Osteoblast (primary cell): ENCODE measurements at places on chromosomes 12 and 14. TPM values are rescaled to one million over a fixed set of nuclear protein-coding genes. Genes with fewer than 3 reads are reported as not detected.

Gene C1RL
- total RNA-seq: 63.7 and 67.5 TPM in 2 replicates

Gene NEK9
- total RNA-seq: 42.7 and 44.5 TPM in 2 replicates

Gene CPM
- 1.8 and 3.6 TPM in 2 replicates for total RNA-seq

Gene CLEC4D
- total RNA-seq: not detected in 2 replicates

Gene AKT1
- 156 and 188 TPM in 2 replicates for total RNA-seq

Gene IGF1
- 0.72 and 0.88 TPM in 2 replicates for total RNA-seq

Gene RGS6
- not detected in 2 replicates for total RNA-seq

Gene MANSC4
- not detected in 2 replicates for total RNA-seq

Gene GALNT9
- 0.36 and 1.2 TPM in 2 replicates for total RNA-seq

Gene CDH24
- 3.3 and 3.5 TPM in 2 replicates for total RNA-seq

Gene ZNF664
- total RNA-seq: 95.2 and 114 TPM in 2 replicates

DNA sequence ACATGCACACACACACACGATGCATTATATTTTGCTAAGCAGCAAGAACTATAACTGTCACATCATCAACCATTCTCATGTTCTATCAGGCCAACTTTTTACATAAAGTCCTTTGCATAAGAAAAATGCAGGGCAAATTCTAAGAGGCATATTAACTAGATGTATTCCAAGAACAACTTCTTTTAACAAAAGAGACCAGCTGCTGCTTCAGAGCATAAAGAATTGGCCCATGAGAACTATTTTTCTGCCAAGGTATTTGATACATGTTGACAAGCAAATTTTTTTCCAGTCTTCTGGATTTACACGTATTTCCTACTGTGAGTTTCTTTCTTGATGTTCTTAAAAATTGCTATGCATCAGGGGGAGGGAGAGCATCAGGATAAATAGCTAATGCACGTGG, 27.2 kb downstream of the GLT8D2 start:
- DNase-seq: no peak

DNA sequence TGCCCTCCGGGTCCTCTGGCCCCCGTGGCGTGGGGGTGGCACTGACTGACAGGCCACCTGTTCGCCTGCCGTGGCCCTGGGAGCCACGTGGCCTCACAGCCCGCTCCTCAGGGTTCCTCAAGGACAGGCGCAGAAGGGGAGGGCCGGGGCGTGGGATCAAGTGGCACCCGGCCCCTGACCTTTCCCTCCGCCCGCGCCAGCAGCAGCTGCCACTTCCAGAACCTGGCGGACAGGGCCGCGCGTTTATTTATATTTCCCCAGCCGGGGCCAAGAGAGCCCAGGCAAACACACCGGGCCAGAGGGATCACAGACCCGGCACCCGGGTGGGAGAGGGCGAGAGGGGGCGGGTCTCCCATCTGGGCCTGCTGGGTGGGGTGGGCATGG, 92.6 kb downstream of the RFLNA start:
- no peak for DNase-seq

- DNase-seq: no peak
These were observed 69.2 kb upstream of the RGS6 start for GRCh38 chr14:71863049-71863448.

GRCh38 chr12:89344862-89345202, 7.5 kb downstream of the DUSP6 start:
- DNase-seq: no peak

DNA sequence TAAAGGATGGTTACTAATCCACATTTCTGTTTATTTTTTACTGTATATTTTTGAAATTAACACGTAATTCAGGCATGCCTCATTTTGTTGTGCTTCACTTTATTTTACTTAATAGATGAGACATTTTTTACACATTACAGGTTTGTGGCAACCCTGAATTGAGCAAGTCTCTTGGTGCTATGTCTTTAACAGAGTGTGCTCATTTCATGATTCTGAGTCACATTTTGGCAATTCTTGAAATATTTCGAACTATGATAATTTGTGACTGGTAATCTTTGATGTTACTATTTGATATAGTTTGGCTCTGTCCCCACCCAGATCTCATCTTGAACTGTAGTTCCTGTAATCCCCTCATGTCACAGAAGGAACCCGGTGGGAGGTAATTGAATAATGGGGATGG, 1120.5 kb upstream of the FLRT2 start:
- peak; percentile 53 for DNase-seq

GRCh38 chr12:26938701-26939062, 412 bp downstream of the FGFR1OP2 start:
- DNase-seq: peak; percentile 44

- DNase-seq: no peak
These were observed 34.2 kb downstream of the ABCC9 start for GRCh38 chr12:21906919-21907493.

- DNase-seq: no peak
These were observed 103.2 kb upstream of the DAAM1 start for GRCh38 chr14:59085207-59085739.

DNA sequence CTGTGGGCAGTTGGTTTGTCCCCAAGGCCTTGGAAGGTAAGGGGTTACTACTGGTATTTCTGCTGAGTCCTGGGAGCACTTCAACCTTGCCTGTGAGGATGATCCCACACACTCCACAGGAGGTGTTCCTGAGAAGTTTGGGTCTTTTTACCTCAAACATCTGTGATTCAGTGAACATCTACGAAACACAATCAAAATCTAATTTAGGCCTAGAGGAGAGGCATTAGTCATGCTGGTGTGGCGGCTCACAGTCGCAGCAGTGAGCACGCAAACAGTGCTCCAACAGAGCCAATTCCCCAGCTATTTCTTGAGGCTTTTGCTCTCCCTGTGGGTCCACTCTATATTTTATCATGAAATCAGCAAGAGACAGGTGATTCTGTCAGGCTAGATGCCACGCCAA, 107.6 kb downstream of the APAF1 start:
- peak; percentile 75 for DNase-seq

GRCh38 chr12:104944252-104944651, 13.8 kb downstream of the SLC41A2 start:
- no peak for DNase-seq

GRCh38 chr12:120822832-120823503, 81.2 kb downstream of the SPPL3 start:
- DNase-seq: no peak

DNA sequence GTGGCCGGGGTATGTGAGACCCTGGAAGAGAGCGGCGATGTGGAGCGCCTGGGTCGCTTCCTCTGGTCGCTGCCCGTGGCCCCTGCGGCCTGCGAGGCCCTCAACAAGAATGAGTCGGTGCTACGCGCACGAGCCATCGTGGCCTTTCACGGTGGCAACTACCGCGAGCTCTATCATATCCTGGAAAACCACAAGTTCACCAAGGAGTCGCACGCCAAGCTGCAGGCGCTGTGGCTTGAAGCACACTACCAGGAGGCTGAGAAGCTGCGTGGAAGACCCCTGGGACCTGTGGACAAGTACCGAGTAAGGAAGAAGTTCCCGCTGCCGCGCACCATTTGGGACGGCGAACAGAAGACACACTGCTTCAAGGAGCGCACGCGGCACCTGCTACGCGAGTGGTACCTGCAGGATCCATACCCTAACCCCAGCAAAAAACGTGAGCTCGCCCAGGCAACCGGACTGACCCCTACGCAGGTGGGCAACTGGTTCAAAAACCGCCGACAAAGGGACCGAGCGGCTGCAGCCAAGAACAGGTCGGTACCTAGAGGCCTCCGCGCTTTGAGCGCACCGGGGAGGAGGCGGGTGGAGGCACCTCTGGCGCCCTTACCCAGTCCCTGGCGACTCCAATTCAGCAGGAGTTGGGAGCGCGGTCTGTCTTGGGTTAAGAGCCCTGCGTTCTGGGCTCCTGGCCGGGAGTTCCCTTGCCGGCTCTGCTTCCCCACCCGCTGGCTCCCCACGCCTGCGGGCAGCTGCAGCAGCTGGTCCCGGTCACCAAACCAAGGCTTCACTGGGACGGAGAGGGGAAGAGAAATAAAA, 700 bp downstream of the SIX6 start:
- no peak for DNase-seq
